ENCODE measurements at places on chromosomes 2 and 18.

GRCh38 chr2:149033716-149034115 lies 4.8 kb upstream of the LYPD6B start:
- no peak for DNase-seq

DNA sequence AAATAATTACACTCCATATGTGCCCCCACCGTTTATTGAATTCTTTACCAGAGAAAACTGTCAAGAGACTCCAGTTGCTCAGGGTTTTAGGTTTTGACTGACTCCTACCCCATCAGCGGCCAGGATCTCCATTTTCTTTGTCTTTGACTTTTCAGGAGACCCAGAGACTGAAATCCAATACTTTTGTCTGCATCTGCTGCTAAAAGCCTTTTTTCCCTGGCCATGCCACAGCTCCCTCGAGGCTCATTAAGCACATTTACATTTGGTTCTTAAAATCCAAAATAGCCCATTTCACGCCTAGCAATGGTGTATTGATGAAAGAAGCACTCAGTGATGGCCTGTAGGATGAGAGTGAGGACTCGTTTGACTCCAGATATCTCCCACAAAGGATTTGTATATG lies 332.6 kb upstream of the ACVR2A start:
- no peak for DNase-seq

DNA sequence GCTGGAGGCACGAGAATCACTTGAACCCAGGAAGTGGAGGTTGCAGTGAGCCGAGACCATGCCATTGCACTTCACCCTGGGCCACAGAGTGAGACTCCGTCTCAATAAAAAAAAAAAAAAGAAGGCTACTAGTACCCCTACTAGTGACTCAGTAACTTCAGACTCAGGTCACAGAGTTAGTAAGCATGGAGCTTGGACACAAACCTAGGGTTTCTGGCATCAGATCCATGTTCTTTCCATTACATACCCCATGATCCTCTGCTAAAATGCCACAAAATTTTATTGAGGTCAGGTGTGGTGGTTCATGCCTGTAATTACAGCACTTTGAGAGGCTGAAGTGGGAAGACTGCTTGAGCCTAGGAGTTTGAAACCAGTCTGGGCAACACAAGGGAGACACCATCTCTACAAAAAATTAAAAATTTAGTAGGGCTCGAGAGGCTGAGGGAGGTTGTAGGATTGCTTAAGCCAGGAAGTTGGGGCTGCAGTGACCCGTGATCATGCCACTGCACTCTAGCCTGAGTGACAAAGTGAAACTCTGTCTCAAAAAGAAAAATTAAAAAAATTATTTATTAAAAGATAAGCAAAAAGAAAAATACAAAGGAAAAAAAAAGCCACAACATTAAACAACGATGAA lies 45.1 kb downstream of the DHX57 start:
- DNase-seq: no peak

- peak; percentile 8 for DNase-seq
Observed at GRCh38 chr2:108927936-108928659, 60.9 kb downstream of the EDAR start.

- DNase-seq: no peak
Observed at GRCh38 chr2:119155633-119156032, 2.9 kb downstream of the C1QL2 start.

GRCh38 chr2:105674401-105674800 lies 70.3 kb upstream of the NCK2 start:
- no peak for DNase-seq

DNA sequence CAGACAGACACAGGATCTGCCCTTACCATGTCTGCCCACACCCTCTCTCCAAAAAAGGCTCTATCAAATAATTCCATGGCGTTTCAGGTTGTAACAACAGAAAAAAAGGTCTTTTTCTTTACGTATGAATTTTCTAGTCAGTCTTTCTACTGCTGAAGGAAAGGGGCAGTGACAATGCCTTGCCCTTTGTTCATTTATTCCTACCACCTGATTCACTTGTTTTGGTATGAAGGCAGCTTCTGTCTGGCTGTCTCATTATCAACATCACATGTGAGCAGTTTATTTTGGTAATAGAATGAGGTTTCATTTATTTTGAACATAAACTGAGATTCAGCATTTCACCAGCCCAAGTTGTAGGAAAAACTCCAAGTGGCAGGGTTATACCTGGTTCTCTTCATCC lies 94.3 kb upstream of the KLF7 start:
- DNase-seq: no peak

- no peak for DNase-seq
Observed at GRCh38 chr18:69636529-69637301, 236.0 kb downstream of the DOK6 start.

GRCh38 chr2:16277117-16277516 lies 336.8 kb downstream of the MYCN start:
- DNase-seq: no peak
